Upper lobe of right lung (tissue), 1 donor: ENCODE measurements at places on chromosomes 16 and 17. TPM values are rescaled to one million over a fixed set of nuclear protein-coding genes. Genes with fewer than 3 reads are reported as not detected.

DNA sequence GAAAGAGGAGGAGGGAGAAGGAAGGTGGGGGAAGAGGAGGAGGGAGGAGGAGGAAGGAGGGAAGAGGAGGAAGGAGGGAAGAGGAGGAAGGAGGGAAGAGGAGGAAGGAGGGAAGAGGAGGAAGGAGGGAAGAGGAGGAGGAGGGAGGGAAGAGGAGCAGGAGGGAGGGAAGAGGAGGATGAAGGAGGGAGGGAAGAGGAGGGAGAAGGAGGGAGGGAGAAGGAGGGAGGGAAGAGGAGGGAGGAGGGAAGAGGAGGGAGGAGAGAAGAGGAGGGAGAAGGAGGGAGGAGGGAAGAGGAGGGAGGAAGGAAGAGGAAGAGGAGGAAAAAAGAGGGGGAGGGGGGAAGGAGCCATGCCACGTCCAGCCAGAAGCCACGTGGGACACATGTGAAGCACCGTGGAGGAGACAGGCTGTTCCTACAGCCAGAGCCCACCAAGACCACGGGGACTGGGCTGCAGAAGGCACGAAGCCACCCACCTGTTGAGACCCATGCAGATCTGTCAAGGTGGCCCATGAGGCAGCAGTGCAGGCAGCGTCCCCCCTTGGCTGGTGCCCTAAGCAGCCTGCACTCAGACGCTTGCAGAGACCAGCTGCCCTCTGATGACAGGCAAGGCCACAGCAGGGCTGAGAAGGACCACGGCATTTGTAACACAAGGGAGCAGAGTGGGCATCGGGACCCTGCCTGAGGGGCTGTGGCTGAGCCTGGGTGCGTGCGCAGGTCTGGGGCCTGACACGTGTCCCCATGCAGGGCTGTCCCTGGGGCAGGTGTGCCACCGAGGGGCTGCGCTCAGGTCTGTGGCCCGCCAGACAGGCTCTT is 10.3 kb downstream of the NDUFAF8 start:
- no peak for DNase-seq

GRCh38 chr17:19387921-19388521 is 1.0 kb upstream of the MFAP4 start:
- no peak for DNase-seq

DNA sequence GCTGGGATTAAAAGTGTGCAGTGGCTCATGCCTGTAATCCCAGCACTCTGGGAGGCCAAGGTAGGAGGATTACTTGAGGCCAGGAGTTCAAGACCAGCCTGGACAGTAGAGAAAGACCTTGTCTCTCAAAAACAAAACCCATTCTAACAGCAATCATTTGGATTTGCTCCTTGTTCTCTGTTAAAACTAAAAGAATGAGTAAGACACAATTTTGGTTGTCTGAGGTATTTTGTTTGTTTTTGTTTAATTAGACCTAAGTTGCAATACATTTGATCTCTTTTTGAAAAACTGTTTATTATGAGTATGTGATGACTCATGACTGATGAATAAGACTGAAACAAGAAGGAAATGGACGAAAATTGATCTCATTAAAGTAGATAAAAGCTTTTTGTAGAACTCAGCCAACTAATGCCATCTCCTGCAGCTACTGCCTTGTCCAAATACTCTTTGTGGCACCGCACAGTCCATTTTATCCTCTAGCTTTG is 29.0 kb downstream of the GLG1 start:
- DNase-seq: no peak

- DNase-seq: no peak
Measured at GRCh38 chr16:77599793-77600415, 122.4 kb upstream of the NUDT7 start.

DNA sequence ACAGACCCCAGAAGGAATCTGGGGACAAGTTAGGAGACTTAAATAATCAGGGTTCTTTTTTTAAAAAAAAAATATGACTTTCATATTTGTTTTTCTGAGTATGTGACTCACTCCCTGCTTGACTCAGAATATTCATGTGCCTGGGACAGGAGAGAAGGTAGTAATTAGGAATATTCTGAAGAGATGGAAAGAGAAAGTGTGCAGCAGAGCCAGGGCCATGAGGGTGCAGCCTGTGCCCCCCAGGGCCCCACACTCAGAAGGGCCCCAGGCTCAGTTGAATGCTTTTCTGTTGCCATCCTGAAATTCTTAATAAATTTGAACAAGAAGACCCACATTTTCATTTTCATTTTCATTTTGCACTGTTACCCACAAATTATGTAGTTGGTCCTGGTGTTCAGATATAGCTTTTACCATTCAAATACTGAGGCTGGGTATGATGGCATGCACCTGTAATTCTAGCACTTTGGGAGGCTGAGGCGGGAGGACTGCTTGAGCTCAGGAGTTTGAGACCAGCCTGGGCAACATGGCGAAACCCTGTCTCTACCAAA is 11.5 kb upstream of the LONP2 start:
- DNase-seq: no peak

- DNase-seq: peak; percentile 12
Measured at GRCh38 chr17:1331708-1332107, 52.2 kb downstream of the TRARG1 start.

GRCh38 chr16:19481296-19481695 is 40.6 kb downstream of the GDE1 start:
- no peak for DNase-seq

GRCh38 chr16:81618661-81619060 is 160.4 kb upstream of the PLCG2 start:
- DNase-seq: no peak

DNA sequence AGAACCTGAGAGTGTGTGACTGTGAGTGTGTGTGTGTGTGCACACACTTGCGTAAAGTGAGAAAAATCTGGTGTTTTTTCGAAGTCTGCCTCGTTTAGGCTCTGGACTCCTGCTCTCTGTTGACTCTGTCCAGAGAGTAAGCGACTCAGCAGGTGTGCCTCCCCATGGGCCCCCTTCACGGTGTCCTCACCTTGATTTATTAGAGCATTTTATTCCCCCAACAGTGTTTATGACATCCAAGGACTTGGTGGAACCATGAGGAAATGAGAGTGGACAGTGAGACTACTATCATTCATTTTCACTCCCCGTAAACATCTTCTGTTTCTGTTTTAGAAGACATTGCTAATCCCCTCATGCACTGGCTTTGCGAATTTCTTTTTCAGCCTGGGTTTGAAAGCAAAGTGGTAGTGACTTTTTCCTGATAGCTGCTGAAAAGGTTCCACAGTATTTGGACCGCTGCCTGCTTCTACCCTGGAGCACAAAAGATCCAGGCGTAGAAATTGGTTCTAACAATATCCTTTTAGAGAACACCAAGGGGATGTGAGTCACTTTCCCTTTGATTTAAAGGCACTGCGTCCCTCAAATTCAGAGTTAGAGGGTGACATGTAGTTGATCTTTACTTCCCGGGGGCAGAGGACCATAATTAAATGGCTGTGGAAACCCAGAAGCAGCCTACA is 218.2 kb downstream of the WWOX start:
- no peak for DNase-seq

DNA sequence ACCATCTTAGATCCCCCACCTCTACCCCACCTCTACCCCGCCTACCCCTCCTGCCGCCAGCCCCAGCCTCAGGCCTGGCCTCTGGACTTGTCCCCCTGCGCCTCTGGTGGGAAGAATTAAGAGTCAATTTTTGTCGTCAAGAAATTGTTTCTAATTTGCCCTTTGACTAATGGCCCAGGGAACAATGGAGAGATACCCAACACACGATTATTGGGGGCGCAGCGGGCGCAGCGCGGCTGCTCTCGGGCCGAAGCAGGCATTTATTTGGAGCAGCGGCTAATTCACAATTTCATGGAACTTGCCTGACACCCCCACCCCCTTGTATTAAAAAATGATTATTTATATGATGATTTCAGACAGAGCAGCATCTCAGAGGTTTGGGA is 4.4 kb upstream of the BAHCC1 start:
- no peak for DNase-seq

- peak; percentile 85 for DNase-seq
Measured at GRCh38 chr17:29292071-29292991, 1.6 kb downstream of the NUFIP2 start.

DNA sequence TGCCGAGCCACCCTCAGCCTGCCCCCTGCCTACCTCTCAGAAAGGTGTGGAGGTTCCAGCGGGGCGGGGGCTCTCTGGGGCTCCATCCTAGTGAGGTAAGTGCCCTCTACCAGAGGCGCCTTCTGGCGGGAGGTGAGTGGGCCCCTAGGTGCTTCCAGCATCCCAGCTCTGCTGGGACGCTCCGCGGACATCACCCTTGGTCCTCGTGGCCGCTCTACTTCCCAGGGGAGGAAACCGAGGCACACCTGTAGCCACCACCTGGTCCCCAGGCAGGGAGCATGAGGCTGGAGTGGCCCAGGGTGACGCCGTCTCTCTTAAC is 1.4 kb downstream of the MCRIP2 start:
- DNase-seq: no peak

DNA sequence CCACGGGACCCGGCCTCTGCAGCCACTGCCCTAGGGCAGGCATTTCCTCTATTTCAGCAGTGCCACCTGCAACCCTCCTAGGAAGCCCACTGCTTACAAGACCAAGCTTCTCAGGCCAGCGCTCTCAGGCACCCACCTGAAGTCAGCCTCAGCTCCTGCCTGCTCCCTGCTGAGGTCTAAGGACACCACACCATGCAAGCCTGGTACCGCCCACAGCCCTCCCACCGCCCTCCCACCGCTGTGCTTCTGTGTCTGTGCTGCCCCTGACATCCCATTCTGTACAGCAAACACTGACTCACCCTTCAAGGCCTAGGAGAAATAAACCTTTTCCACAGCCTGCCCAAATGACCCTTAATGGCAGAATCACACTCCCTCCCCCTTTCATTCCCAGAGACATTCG is 6.3 kb downstream of the CLUH start:
- no peak for DNase-seq

- DNase-seq: peak; percentile 95
Measured at GRCh38 chr17:7573324-7574080, 5.9 kb upstream of the CD68 start.

DNA sequence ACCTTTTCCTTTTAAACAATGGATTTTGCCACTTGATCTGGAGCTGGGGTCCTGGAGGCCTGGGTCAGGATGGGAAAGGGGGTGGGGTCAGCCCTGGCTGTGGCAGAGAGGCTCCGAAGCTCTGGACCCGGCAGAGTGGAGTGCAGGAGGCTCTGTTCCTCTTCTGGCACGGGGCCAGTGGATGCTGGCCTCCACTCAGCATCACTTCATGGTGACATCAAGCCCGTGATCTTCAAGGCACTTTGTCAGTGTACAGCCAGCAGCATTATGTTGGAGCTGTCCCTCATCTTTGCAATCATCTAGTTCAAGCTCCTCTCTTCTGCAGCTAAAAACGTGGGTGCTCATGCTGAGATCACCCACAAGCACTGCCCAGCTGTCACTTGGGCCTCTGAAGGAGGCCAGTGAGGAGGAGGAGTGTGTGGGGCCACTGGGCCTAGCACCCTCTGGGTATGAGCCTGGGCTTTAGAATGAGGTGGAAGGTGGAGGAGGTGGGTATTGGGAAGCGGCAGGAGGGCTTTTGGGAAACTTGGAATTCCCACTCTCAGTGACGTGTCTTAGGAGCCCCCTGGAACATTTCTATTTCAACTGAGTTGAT is 45.9 kb upstream of the MGAT5B start:
- DNase-seq: no peak

DNA sequence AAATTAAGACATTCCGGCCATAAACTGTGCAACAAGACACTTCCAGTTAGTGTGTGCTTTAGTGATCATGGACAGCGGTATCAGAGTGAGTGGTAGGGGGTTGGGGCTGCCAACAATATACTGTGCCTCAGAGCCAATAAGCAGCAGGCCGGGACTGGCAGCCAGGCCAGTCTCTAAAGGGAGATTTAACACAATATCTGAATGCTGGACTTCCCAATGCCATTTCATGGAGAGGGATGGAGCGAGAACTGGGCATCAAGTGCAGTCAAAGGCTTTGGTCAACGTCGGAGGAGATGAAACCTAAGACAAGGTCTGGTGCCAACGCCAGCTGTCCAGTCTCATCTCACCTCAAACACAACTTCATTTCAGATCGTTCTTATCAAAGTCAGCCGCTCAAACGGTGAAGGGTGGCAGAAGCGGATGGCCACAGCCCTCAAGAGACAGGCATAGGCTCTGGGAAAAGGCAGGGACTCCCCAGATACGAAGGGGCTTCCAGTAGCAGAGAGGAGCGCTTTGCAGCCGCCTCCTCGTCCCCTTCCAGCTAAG is 935 bp downstream of the USP32 start:
- DNase-seq: no peak

DNA sequence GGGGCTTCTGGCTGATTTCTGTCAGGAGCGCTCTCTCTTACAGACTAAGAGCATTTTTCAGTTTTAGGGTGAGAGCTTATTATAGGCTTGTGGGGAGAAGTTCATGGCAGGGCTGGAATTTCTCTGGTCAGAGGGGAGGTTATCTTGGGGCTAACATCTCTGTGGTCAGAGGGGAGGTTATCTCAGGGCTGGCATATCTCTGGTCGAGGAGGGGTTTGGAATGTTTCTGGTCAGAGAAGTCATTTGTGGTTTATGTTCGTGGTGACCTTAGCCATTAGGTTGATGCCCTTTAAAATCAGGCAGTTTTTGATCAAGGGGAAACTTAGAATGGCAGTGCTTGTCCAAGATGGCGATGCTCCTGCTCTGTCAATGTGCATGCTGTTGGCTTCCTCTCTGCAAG is 10.8 kb upstream of the USP31 start:
- no peak for DNase-seq

DNA sequence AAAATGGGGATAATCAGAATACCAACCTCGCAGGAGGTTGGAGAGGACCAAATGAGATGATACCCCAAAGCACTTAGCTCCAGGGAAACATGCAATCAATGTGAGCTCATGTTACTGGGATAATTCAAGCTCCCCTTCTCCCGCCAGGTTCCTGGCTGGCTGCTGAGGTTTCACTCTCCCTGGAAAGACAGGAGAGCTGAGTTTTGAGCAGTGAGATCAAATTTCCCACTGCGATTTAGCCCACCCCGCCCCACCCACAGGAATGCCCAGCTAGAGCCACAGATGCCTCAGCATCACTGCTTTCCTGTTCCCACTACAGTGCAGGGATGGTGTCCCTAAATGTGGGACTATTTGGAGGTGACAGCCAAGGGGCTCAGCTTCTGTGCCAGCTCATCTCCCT is 56.7 kb downstream of the ZNF423 start:
- no peak for DNase-seq

GRCh38 chr17:2312736-2313135 is 9.0 kb downstream of the SRR start:
- DNase-seq: no peak

- DNase-seq: no peak
Measured at GRCh38 chr16:79628501-79628975, 28.0 kb upstream of the MAF start.

- DNase-seq: no peak
Measured at GRCh38 chr17:75816693-75817092, 27.5 kb downstream of the UNC13D start.

MXRA7 gene
- total RNA-seq: 159 TPM

FZD2 gene
- 8.7 TPM for total RNA-seq

ZDHHC1 gene
- 11.1 TPM for total RNA-seq

CDYL2 gene
- total RNA-seq: 21.0 TPM

NPIPB2 gene
- total RNA-seq: 6.3 TPM
